CD4-positive, alpha-beta T cell treated with Interleukin-17A for 4 hours (primary cell): ENCODE measurements at places on chromosomes 11 and 22.

GRCh38 chr11:29227811-29228210, 789.0 kb downstream of the KCNA4 start:
- no peak for DNase-seq

DNA sequence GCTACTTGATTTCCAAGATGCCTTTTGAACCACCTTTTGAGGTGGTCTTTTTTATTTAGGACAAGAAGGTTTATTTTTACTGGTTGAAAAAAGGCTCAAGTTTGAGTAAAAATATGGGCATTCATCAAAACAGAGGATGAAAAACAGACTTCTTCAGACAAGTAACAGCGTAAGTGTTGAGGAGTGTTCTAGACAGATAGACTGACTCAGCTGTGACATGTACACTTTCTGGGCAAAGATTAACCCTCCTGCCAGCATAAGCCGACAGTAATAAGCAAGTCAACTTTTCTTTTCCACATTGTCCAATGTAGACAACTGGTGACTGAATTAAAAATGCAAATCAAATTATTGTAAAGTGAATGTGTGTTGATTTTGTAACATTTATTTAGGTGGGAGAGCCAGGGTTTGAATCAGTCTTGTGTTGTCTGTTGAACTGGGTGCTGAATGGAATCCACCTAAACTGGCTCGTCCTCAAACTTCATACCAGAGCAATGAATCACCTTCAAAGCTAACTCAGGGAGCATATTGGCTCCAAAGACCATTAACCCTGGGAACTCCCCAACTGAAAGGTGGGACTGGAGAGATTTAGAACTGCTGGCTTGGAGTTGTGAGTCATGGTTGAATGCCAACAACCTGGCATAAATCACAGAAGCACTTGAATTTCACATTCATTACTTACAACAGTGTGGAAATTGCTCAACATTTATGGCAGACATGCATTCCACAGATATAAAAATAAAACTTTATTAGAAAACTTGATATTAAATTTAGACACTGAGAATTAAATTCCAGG, 377.0 kb downstream of the ETS1 start:
- no peak for DNase-seq

- DNase-seq = no peak
Measured at GRCh38 chr11:106233191-106233590, 155.7 kb downstream of the AASDHPPT start.

GRCh38 chr11:119041821-119042514, 11.3 kb upstream of the SLC37A4 start:
- DNase-seq = no peak

DNA sequence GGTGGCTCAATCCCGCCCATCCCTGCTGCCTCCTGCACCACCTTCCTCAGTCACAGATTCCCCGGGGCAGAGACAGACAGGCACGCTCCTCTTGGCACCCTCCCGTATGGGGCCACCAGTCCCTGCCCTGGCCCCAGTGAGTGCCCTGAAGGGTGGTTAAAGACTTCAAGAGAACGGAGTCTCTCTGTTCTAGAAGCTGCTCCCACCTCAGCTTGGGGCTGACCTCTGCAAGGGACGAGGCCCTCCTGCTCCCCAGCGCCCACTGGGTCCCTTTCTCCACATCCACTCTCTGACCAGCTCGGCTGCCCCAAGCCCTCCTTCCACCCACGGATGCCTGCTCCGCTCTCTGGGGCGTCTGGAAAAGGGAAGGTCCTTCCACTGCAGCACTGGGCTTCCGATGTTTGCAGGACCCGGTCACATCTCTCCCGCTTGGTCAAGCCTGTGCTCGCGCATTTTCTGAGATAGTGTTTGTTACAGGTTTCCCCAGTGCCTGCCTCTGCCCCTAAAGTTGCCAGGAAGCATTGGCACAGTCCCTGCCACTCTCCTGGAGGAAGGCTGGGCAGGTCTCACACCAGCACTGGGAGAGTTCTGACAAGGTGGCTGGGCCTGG, 1487.9 kb downstream of the TBC1D22A start:
- DNase-seq = no peak

DNA sequence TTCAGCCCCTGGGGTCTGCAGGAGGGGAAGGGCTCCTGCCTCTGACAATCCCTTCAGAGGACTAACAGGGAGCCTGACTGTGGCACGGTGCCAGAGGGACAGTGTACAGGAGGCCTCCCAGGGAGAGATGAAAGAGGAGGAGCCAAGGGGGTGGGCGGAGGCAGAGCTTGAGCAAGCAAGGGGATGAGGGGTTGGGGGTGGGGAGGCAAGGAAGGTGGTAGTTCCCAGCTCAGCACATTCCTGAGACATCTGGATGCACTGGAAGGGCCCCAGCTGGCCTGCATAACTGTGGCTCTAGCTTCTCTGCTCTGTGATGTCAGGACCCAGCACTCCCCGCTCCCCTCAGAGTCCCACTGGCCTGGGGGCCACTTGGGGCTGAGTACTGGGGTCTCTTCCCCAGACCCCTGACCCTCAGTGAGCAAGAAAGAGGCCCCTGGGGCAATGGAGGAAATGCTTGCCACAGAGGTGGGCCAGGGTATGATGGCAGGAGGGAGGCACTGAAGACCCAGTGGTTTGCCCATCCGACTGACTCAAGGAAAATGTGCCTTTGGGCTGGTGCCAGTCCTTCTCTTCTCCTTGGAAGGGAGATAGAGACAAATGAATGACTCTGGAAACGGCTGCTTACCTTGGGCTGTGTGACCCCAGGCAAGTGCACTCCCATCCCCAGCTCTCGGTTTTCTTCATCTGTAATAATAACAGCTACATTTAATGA, 13.3 kb downstream of the CREB3L1 start:
- DNase-seq = no peak

GRCh38 chr22:46087816-46088277, 62.5 kb upstream of the PPARA start:
- DNase-seq = no peak

- DNase-seq = no peak
Measured at GRCh38 chr11:117095284-117096161, 2.7 kb downstream of the SIK3 start.

GRCh38 chr11:45683271-45684058, 18.0 kb upstream of the CHST1 start:
- no peak for DNase-seq

- no peak for DNase-seq
Measured at GRCh38 chr22:17874231-17874905, 100.1 kb upstream of the BID start.

DNA sequence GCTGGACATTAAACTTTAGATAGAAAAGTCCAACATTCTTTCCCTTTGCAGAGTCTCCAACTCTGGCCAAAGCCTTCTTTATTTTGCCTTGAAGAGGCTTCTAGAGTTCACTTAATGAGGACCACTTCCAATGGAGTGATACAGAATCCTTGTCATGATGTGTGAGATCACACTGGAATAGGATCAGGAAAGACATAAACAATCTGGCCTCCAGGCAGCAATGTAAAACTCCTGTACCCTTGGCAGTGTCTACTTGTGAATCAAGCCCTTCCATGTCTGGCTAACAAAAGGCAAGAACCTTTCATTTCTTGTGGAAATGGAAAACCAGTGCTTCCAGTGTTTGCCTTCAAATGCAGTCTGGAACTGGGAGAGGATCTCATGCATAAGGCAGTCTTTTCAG, 56.5 kb upstream of the FIBIN start:
- no peak for DNase-seq

DNA sequence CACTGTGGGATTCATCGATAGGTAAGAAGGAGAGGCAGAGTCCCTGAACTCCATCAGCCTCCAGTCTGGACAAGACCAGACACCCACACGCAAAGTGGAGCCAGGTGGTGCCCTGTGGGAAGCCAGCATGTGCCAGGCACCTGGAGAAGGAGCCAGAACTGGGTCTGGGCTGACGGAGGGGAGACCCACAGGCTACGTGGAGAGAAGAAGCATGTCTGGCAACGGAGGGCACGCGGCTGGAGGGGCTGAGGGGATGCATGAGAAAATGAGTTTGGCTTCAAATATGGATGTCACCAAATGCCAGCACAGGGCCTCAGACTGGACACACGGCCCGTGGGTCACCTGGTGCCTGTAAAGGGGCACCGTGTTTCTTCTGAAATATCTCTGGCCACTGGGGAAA, 55.7 kb downstream of the LINC01488 start:
- no peak for DNase-seq

- no peak for DNase-seq
Measured at GRCh38 chr22:49312601-49313000, 515.1 kb downstream of the BRD1 start.

DNA sequence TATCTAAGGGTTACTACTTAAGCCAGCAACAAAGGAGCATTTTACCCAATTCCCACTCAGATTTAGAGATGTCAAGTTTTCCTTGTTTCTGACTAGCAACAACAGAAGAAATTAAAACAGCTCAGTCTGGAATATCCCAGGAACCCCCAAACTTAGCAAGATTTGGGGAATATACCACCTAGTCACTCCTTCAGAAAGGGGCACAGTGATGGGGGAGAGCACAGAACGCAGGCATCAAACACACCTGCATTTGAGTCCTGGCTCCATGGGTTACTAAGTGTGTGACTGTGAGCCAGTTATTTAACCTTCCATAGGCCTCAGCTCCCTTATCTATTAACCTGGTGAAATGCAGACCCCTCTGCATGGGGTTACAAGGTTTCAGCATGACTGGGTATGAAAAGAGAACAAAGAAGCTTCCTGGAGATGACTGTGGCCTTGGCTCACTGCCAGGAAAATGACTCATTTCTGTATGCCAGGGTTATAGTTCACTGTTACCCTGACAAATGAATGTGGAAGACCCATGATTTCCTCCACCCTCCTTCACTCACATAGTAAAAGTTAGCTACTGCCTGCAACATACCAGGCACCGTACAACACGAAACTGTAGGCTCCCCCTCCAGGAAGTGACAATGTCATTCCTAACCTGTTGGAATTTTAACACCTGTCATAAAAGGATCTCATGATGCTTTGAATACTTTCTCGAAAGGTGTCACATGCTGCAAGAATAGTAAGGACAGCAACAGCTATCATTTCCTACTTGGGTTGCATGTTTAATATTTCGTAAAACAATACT, 79.6 kb downstream of the ME3 start:
- DNase-seq = peak; percentile 80

GRCh38 chr11:109739379-109739778, 317.4 kb downstream of the C11orf87 start:
- no peak for DNase-seq

- no peak for DNase-seq
Measured at GRCh38 chr22:36928196-36928595, 14.8 kb downstream of the CSF2RB start.

- DNase-seq = no peak
Measured at GRCh38 chr11:47020793-47021526, 84.4 kb downstream of the CSTPP1 start.

DNA sequence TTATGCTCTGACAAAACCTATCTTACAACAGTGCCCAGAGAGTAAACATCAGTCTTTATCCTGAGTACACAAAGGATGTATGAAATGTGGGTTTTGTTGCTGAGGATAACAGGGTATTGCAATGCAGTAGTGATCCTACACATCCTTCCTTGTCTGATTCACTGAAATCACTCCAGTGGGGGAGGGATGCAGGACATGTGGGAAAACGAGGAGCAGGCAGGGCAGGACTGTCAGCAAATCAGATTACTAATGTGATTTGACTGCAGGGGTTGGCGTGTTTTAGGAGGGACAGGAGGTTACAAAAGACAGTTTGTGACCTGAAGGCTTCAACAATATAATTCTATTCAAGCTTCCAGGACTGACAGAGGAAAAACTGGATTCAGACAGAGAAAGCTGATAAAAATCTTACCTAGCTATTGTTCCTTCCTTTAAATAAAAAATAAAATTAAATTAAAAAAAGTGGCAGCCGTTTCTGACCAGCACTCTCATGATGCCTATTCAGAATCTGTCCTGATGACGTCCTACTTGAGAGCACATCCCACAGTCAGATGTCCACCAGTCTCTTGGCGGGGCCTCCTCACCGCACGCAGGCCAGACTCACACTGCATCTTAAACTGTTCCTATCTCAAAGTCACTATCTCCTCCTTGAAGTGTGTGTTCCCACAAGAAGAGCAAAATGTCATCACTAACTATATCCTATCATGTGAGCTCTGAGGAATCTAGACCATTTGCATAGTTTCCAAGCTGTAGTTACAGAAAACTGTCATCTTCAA, 50.6 kb upstream of the MN1 start:
- DNase-seq = no peak

DNA sequence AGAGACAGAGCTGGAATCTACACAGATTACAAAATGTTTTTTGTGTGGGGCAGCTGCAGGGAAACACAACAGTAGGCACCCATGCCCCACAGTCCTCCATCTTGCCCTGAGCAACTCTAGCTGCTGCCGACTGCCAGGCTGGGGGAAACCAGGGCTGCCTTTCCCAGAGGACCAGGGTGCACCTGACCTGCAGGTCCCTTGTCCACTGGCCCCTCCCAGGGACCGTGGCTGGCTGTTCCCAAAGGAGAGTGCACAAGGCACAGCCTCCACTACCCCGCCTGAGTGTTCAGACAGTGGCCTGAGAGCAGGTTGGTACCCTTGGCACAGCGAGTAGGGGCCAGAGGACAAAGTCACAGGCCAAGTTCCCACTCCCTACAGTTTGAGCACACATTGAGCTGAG, 181.8 kb downstream of the BARX2 start:
- no peak for DNase-seq

DNA sequence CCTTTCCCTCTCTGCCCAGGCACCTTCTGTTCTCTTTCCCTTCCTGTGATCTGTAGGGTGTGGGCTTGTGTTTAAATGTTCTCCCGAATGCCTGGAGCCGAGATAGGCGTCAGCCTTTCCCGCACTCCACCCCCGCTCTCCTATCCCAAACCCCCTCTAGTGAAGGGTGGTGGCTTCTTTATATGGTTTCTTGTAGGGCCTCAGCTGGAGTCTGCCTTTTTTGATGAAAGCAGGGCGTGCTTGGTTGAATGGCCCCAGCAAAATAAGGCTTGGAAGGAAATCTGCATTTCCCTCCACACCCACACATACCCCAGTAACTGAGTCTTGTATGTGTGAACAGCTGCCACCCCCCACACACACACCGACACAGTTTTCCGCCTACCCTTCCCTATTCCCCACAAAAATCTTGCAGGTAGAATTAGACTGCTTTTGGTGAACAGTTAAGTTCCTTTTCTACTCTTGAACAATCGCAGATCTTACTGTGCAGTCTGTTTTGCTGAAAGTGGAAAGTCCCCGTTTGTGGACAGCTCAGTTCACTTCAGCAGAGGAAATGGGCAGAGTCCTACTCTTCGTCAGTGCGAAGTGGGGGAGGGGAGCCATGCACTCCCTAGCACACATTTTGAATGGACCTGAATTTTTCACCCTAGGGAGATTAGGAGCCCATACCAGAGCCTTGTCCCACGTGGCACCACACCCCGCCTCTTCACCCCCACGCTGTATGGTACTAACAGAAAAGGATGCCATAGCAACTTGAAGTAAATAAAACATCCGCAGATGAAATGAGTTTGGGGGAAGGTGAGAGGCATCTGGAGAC, 25.5 kb upstream of the GRK2 start:
- peak; percentile 81 for DNase-seq

DNA sequence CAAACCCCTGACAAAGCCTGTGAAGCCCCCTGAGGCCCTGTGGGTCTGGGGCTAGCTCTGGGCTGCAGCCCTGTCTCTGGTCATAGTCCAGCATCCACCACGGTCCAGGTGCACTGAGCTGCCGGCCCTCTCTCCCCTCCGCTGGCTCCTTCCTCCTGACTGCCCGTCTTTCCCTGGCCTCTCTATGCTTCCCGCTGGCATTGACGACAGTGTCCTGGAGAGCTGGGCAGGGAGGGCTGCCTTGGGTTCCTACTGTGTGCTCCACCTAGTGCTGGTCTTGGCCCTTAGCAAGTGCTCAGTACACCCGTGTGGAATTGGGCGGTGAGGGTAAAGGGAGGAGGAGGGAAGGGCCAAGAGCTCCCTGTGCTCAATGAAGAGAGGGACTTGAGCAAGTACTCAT, 868 bp upstream of the MYEOV start:
- no peak for DNase-seq
